ENCODE measurements at places on chromosomes 5 and 9. TPM values are rescaled to one million over a fixed set of nuclear protein-coding genes. Genes with fewer than 3 reads are reported as not detected.

DNA sequence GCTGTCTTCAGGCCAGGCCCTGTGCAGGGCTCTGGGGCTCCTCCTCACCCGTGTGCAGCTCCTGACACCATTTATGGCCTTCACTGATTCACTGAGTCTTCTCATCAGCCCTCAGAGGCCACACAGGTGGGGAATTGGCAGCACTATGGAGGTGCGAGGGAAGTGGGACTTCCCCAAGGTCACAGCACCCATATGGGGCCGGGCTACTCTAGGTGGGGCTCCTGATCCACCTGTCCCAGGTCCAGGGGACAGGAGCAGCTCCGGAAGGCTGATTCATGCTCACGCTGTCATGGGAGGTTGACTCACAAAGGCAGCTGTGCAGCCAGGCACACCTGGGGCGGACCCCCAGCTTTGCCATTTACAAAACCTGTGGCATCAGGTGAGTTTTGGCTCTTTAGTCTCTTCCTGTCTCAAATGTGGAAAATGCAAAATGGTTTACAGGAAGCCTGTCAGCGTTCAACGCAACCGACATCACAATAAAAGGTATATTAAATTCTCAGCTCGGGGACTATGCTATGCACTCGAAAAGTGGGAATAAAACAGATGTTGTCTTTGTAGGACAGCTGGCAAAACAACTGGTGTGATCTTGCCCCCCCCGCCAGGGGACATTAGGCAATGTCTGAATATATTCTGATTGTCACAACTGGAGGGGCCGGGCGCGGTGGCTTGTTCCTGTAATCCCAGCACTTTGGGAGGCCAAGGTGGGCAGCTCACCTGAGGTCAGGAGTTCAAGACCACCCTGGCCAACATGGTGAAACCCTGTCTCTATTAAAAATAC lies 15.0 kb downstream of the NAIF1 start:
- DNase-seq: no peak
- H3K27ac ChIP-seq: no peak overlapping the region
- H3K36me3 ChIP-seq: no peaks in the 10 kb centered on the region

DNA sequence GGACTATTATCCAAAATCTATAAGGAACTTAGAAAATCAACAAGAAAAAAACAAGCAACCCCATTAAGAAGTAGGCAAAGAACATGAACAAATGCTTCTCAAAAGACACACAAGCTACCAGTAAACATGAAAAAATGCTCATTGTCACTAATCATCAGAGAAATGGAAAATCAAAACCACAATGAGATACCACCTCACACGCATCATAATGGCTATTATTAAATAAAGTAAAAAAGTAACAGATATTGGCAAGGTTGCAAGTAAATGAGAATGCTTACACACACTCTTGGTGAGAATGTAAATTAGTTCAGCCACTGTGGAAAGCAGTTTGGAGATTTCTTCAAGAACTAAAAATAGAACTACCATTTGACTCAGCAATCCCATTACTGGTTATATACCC lies 167.0 kb upstream of the DMRTA1 start:
- no peaks in the 10 kb centered on the region for H3K36me3 ChIP-seq
- DNase-seq: peak; percentile 6
- peaks cover 9% of the 10 kb centered on the region for H3K27me3 ChIP-seq
- H3K4me1 ChIP-seq: no peaks in the 10 kb centered on the region
- no peak overlapping the region for H3K4me3 ChIP-seq

Gene CYSTM1
- total RNA-seq: 16.0 TPM

Gene CDX1
- not detected for total RNA-seq

Gene SHB
- 9.9 TPM for total RNA-seq
